ENCODE measurements at places on chromosomes 1 and 21.
A peak's percentile ranks its signal among the peaks of the same experiment; 100 is the strongest.

GRCh38 chr1:13820055-13820454 is 120.1 kb downstream of the PRDM2 start:
- DNase-seq = no peak

DNA sequence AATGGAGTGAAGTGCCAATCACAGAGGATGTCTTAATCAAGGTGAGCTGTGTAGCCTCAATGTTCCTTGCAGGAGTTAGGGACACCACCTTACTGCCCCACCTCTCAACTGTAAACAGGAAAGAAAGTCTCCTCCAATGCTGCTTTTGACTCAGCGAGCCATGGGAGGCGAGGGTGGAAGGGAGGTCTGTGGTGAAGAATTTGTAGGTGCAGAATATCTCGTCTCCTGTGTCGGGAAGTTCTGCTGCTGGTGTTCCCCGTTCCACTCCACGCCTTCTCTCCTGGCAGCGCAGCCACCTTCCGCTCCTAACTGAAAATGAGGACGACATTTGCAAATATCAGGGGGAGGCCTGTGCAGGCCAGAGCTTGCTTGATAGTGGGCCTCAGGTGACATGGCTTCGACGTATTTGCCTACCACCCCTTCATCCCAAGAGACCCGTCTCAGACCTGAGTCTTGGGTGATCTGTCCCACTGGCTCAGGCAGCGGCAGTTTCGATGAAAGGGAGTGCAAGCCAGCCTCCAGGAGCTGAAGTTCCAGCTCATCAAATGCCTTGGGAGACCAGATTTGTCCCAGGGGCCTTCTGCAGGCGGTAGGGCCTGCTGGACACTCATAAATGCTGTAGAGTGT is 368.3 kb upstream of the C1orf174 start:
- DNase-seq = no peak

DNA sequence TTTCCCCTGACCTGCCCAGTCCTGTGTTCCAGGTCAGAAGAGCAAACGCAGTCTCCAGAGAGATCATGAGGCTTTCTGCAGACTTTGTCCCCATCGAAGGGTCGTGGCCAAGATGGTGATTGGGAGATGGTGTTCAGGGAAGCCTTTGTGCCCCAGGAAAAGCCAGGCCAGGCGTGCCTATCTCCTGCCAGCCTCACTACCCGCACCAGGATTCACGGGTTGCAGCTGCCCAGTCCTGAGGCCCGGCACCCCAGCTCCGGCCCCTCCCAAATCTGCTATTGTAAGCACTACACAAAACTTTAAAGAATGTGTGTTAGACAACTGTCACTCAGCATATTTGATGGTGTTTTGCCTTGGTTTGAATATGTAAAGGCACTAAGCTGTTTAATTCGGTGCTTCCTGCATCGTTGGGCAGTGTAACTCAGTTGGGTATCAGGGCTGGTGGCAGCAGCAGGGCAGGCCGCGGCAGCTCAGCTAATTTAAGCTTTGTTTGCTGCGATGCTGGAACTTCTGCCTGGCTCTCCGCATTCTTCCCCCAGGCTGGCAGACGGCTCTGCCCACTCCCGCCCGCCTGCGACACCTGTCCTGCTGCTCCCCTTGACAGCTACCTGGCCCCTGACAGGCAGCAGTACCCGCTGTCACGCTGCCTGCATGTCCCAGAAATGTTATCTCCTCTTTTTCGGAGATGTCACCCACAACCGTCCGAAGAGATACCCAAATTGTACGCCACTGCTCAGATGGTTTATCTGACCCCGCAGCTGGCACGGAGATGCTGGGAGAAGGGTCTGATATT is 209.0 kb upstream of the VAMP3 start:
- DNase-seq = no peak

DNA sequence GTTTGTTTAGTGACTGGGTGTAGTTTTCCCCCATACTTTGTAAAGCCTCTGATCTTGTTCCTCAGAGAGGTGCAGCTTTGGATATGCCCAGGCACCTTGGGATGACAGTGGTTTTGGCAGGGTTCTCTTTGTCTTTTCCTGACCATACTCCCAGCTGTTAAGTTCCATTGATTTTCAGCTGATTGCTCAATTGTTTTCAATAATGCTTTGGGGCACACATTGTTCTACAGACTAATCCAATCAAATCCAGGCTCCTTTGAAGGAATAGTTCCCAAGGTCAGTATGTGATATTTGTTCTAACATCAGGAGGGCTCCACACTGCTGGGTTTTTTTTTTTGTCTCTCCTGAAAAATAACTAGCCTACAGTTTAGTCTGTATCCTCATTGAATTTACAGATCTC is 24.8 kb downstream of the PPP2R5A start:
- DNase-seq = no peak

GRCh38 chr1:206716870-206717673 is 32.4 kb downstream of the MAPKAPK2 start:
- DNase-seq = no peak

DNA sequence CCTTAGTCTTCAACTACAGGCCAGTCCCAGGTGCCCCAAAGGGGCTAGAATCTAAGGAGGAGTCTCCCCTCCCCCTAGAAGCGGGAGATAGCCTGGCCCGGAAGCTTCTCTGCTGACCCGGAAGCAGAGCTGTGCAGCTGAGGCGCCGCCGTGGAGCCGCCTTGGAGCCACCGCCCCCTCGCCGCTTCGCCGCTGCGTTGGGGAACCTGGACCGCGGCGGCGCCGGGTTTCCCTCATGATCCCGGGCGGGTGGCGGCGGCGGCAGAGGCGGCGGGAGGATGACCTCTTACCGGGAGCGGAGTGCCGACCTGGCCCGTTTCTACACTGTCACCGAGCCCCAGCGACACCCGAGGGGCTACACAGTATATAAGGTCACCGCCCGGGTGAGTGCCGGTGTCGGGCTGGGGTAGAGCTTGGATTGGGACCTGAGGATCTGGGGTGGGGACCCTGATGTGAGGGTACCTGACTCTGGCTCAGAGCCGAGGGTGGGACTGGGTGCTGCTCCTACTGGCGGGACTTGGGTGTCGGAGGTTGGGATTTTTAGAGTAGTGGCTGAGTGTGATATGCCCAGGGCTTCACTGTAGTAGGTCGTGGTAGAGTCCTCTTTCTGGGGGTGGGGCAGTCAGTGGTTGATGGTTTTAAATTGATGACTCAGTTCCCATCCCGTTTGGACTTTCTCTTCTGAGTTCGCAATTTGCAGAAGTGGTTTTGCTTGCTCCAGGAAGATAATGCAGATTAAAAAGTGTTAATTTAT is at the start of gene RPS6KC1:
RPS6KC1 (plus strand) TSS at position 115 of the 754 bp plus-strand sequence; CDS start at position 279, 164 bp downstream.
- peak; percentile 79 for DNase-seq

GRCh38 chr1:110210604-110211495 is 736 bp downstream of the KCNC4 start:
- peak; percentile 48 for DNase-seq

DNA sequence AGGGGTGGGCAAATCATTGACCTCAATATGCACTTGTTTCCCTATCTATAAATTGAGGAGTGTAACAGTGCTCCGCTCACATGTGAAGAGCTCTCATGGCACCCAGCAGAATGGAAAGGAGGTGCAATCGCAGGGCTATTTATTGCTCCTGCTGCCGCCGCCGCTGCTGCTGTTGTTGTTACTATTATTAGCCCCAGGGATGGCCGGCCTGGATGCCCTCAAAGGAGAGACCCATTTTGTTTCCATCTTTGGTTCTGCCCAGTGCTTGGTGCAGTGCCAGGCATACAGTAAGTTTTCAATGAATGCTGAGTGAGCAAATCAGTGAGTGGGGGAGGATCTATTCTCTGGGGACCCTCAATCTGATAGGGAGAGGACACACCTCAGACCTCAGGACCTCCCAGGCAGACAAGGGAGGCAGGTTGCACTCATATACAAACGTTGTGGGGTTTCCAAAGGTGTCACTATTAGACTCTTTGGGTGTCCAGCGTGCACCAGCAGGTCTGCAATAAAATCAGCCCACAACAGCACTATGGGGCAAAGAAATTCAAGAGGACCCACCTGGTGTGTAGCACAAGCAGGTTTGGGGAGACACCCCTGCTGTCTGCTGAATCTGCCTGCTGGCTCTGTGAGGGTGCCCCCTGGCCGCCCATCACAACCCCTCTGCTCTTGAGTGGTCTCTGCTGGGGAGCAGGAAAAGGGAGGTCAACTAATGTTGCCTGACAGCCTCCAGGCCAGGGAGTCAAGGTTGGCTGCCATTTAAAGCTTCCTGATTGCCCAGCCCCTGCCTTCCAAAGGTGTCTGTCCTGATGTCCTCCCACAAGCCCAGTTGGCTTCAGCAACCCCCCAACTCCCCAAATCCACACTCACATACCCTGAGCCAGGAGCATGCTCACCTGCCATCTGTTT is 136.3 kb downstream of the ACTL8 start:
- DNase-seq = no peak

- DNase-seq = no peak
Observed at GRCh38 chr1:114368560-114369255, 142.3 kb downstream of the TRIM33 start.

DNA sequence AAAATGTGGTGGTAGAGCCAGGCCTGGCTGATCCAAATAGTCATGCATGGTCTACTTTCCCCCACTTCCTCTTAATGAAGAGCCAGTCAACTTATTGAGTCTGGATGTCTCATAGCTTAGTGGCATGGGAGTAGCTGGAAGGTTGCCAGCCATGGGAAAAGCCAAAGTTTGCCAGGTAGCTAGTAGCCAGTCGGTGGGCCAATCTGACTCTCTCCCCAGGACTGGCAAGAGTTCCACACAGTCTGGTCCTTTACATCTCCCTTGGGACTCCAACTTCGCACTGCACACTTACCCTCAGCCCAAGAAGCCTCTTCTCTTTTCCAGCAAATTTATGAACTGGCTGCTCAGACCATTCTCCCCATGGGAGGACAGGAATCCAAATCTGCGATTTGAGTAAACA is 8.3 kb downstream of the WARS2 start:
- DNase-seq = no peak

DNA sequence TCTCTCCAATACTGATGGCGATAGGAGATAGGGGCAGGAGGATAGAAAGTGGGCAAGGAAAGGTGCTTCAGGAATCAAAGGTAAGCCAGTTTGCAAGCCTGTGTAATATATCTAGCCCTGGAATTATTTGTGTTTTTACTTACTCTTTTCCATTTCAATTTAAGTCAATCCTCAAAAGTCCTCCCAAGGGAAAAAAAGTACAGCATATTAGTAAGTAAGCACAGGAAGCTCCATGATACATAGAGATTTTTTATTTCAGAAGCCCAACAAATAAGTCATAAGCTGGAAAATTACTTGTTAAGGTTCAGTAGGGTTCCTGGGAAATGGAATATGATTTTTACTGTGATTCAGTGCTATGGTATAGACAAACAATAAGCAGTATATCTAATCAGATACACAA is 337.7 kb upstream of the DUSP10 start:
- no peak for DNase-seq

- DNase-seq = no peak
Observed at GRCh38 chr1:203665993-203666392, 39.4 kb downstream of the ATP2B4 start.

GRCh38 chr1:209432443-209432825 is 151.1 kb upstream of the CAMK1G start:
- DNase-seq = no peak

- peak; percentile 38 for DNase-seq
Observed at GRCh38 chr1:47755101-47755990, 241.8 kb downstream of the TRABD2B start.

GRCh38 chr1:70948396-70949017 is 99.1 kb downstream of the PTGER3 start:
- no peak for DNase-seq

GRCh38 chr1:225942574-225942973 is 1.6 kb upstream of the LEFTY2 start:
- DNase-seq = no peak

DNA sequence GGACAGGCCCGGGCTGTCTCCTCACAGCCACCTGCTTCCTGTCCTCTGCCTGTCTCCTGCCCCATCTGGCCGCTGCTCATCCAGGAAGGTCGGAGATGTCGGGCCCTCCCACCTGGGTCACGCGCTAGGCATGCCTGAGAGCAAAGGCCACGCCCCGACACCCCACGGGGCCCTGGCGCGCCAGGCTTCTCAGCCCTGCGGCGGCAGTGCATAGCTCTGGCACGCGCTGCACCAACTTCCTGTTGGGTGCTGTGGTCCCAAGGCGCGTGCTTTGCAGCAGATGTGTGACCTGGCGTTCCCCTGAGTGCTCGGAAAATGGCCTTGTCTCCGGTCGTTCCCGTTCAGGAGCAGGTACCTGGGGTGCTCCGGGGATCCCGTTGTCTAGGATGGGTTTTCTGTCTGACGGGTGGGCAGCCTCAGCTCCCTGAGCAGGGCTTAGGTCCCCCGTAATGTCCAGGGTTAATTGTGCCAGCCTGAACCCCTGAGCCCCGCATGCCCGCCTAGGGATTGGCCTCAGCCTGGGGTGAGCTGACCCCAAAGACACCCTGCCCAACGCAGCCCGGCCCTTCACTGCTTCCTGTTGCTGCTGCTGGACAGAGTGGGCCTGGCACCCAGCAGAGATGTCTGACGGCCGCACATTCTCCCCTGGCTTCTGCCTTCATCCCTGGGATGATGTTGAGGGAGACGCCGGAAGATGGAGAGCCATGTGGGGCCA is 19.4 kb upstream of the KCNAB2 start:
- DNase-seq = peak; percentile 93

- DNase-seq = no peak
Observed at GRCh38 chr21:43015906-43016540, 41.7 kb downstream of the PKNOX1 start.

DNA sequence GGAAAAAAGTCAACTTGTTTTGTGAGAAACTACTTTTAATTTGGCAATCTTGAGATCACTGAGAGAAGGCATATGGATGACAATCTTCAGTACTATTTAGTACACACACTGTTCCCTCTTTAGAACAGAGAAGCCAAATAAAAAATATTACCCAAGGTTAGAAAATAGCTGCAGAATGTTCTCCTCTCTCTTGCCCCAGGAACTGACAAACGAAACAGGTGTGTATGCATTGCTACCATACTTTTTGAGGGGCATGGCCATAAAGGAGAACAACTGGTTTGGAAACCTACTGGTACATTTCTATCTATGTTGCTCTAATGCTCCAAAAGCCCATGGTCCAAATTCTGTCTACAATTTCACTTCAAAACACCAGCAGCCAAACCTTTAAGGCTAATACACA is 5.7 kb downstream of the TOR1AIP2 start:
- DNase-seq = no peak

DNA sequence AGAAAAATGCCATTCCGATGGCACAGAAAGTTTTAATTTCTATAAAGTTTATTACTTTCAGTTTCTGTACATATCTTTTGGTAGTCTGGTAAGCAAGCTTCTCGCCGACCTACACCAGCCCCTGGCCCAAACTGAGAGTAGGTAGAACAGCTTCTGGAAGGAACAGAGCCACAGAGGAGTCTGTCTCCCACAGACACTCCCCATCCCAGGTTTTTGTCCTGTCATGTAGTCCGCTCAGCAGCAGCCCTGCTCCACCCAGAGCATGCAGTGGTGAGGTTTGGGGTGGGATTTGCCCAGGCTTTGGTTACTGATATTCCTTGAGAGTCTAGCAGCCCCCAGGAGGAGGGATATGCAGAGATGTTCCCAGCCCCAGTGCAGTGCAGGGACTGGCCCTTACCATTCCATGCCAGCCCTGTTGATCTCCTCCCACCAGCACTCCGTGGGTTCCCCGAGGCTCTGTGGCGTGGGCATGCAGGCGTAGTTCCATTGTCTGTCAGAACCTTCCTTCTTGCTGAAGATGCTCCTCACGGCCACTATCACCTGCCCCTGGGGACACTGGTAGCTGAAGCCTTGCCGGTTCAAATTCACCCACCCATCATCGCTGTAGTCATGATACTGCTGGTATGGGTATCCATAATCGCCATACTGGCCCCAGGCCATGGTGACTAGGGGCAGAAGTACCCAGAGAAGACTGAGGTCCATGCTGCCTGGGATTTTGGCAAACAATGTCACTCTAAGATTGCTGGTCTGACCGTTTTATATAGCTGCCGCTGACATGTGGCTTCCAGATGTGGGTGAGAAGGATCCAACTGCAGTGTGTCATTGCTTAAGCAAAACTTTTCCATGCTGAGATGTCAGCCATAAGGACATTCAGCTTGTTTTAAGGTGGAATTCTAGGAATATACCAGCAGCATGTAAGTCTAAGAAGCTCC is at the start of gene DPT:
DPT (minus strand) TSS at position 734 of the 932 bp plus-strand sequence; CDS start at position 702, 32 bp downstream.
- no peak for DNase-seq

All from T-cell (primary cell).